SHP77 treated with DMSO at 0.1 percent for 48 hours (cell line): ENCODE measurements at places on chromosomes 7 and 10.

GRCh38 chr10:125165584-125166573 lies 5.5 kb upstream of the CTBP2 start:
- DNase-seq = no peak

DNA sequence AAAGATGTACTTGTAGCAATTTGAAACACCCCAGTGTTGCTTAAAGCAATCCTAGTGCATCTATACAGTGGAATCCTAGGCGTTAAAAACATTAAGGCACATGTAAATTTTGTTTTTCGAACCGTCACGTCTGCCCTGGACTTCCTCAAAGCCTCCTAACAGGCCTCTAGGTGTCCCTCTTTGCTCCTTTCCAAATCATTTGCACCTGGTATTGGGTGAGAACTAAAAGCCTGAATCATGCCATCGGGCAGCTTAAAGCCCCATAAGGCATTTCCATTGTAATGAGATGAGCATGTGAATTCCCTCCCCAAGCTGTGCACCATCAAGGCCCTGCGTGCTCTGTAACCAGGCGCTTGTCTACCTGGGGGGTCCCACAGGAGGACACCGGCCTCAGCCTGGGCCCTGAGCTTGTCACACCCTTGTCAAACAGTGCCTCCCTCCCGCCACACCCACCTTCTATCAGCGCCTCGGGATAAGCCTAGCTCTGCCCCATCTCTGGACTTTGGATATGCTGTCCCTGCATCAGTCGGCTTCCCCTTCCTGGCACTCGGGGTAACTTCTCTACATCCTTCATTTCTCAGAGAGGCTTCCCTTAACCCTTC lies 89.2 kb downstream of the WDR11 start:
- no peak for DNase-seq

DNA sequence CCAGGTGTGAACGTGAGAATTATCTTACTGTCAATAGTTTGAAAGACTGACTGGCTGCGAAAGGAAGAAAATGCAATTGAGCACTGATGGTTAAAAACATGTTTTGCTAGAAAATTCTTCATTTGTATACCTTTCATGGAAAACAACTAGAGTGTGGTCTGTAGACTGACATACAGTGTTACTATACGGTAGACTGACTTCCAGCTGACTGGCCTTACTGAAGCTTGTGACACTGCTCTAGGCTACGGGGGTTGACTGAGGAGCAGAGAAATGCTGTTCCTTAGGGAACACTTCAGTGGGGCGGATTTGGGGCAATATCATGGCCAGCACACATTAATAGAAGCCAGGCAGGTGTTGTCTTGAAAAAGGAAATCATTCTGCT lies 25.9 kb upstream of the DDC start:
- DNase-seq = no peak

DNA sequence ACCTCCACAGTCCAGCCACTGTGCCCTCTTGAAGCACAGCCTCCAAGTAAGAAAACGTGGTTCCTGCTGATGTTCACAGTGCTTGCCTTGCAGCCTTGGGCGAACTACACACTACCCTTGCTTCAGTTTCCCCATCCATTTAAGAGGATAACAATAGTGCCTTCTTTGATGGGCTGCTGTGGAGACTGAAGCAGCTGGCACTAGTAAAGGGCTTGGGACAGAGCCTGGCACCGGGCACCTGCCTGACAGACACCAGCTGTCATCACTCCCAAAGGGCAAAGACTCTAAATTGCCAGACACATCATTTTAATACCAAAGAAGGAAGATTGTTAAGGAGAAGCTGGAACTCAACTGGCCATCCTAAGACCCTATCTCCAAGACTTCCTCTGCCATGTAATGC lies 3.1 kb upstream of the C10orf90 start:
- DNase-seq = no peak

GRCh38 chr7:158315881-158316280 lies 271.7 kb downstream of the PTPRN2 start:
- no peak for DNase-seq

DNA sequence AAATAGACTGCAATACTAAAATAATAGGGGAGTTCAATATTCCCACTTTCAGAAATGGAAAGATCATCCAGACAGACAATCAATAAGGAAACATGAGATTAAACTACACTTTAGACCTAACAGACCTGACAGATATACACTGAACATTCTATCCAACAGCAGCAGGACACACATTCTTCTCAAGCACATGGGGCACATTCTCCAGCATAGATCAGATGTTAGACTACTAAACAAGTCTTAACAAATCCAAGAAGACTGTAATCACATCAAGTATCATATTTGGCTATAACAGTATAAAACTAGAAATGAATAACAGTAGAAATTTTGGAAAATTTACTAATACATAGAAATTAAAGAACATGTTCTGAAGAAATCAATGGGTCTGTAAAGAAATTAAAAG lies 458.9 kb upstream of the ANKRD30A start:
- no peak for DNase-seq

GRCh38 chr7:103093429-103093828 lies 18.5 kb downstream of the ARMC10 start:
- DNase-seq = no peak

- no peak for DNase-seq
Observed at GRCh38 chr10:116828116-116828515, 21.2 kb upstream of the ENO4 start.

GRCh38 chr7:154861589-154861988 lies 141.3 kb downstream of the PAXIP1 start:
- no peak for DNase-seq
